ENCODE measurements at places on chromosomes 7 and 10.

GRCh38 chr10:27660711-27661110 is 84.9 kb downstream of the MKX start:
- DNase-seq, result no peak

- DNase-seq, result no peak
Observed at GRCh38 chr7:44897309-44897708, 12.0 kb upstream of the PURB start.

- DNase-seq, result no peak
Observed at GRCh38 chr10:61357687-61358086, 95.5 kb downstream of the TMEM26 start.

GRCh38 chr10:100119726-100120125 is 38.1 kb upstream of the CPN1 start:
- no peak for DNase-seq

GRCh38 chr10:60148266-60148840 is 241.3 kb downstream of the ANK3 start:
- DNase-seq, result no peak

DNA sequence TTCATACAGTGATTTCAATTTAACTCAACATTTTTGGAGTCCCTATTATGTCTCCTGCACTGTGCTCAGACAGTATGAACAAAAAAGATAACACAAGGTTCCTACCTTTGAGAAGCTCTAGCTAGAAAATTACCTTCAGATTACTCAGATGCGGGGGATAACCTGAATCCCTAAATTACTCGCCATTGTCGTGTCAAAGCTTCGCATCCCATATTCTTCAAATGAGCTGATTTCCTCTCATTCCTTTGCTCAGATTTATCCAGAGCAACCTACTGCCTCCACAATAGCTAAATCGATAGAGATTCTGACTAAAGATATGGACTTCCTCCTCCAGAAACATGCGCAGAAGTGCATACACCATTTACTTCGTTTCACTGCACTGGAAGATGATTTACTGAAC is 42.6 kb downstream of the ZNF800 start:
- DNase-seq, result no peak

GRCh38 chr10:32959006-32959920 is 1.2 kb upstream of the ITGB1 start:
- DNase-seq, result no peak

DNA sequence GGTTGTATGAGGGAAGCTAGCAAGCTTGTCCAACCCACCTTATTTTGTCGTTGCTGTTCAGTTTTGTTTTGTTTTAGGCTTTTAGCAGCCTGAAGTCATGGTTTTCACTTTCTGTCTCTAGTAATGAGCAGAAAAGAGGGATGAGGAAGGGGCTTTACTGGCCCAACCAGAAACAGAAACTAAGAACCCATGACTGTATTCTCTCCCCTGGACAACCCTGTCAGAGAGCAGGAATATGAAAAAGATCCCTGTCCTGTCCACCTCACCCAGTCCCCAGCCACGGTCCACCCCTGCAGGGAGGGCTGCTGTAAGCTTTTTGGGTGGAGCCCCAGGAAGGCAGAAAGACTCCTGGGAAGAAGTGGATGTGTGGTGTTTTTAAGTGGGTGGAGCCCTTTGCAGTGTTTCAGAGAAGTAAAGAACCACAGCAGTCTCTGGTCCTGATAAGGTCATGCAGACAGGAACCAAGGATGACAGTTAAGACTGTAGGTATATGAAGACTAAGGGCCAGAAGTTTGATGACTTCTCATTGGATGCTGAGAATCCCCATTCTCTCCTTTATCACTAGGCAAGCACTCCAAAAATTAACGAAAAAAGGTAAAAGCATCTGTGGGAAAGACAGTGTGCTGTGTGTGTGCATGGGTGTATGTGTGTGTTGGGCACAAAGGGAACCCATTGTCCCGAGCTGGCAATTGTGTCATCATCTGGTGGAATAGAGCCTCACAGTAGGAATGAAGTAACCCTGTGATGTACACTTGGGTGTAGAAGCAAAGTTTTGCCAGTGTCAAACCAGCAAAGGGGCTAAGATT is 13.8 kb downstream of the MRPL32 start:
- DNase-seq, result no peak

DNA sequence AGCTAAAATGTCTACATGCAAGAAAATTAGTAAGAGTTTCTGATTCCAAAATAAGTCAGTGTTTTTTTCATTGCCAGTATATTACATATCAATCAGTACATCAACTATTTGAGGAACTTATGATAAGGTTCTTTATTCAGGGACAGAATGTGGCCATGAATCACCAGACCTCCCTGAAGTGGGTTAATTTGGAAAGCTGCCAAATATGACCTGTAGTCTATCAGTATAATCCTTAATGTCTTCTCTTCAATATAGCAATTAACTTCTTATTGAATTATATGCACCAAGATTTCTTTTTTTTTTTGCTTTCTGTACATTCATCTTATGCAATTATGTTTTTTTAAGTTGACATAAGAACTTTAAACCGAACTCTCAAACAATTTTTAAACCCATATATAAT is 714.5 kb upstream of the POT1 start:
- DNase-seq, result no peak

Data from CD4-positive, alpha-beta T cell treated with Interleukin-6 for 4 hours (primary cell).